ENCODE measurements at places on chromosomes 1 and 21.
A peak's percentile ranks its signal among the peaks of the same experiment; 100 is the strongest.

DNA sequence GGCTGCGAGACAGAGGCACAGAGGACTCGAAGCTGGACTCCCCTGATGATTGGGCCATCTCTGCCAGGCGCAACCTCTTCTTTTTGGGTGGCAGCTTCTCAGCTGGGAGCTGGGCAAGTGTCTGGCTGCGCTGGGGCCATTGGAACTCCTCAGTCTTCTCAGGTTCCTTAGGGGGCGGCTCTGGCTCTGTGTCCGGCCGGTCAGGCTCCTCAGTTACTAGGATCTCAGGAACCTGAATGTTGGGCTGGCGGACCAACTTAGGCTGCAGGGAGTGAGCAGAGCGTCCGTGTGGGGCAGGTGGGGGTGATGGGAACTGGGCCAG, 97.5 kb upstream of the EDN2 start:
- no peak overlapping the region for H3K27ac ChIP-seq
- no peak for DNase-seq
- H3K4me1 ChIP-seq: no peaks in the 10 kb centered on the region
- no peaks in the 10 kb centered on the region for H3K36me3 ChIP-seq

- H3K27me3 ChIP-seq: no peaks in the 10 kb centered on the region
- no peak for DNase-seq
- no peaks in the 10 kb centered on the region for H3K36me3 ChIP-seq
- no peak overlapping the region for H3K27ac ChIP-seq
Measured at GRCh38 chr21:26177746-26178426, 7.3 kb upstream of the APP start.

DNA sequence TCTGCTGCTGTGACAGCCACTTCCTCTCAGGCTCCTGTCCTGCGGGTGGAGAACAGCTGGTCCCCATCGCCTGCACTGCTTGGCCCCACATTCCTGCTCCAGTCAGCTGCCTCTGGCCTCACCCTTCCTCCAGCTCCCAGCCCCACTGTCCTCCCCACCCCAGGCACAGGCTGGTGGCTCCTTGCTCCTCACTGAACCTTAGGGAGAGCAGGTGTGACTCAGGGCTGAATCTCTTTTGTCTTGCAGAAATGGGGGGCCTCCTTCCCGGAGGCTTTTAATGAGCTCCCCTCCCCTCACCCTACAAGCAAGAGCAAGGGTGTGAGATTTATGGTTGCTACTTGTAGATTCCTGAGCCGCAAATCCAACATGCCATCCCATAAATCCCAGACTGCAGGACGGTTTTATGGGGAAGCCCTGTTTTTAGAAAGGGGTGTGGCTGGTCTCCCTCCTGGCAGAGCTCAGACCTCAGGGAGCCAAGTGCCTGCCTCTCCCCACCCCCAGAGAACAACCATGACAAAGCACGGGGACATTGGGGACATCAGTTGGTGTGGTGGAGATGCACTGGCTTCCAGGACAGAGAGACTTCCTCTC, 15.2 kb downstream of the CDK18 start:
- no peaks in the 10 kb centered on the region for H3K27me3 ChIP-seq
- DNase-seq: no peak
- H3K27ac ChIP-seq: no peak overlapping the region
- peaks cover 20% of the 10 kb centered on the region for H3K4me1 ChIP-seq
- H3K36me3 ChIP-seq: 0 out of 2 replicates have a peak, but pooled peaks cover under 1% of the 10 kb centered on the region
- H3K4me3 ChIP-seq: 0 out of 2 replicates have a peak overlapping the region, but pooled peaks have one; percentile 1

DNA sequence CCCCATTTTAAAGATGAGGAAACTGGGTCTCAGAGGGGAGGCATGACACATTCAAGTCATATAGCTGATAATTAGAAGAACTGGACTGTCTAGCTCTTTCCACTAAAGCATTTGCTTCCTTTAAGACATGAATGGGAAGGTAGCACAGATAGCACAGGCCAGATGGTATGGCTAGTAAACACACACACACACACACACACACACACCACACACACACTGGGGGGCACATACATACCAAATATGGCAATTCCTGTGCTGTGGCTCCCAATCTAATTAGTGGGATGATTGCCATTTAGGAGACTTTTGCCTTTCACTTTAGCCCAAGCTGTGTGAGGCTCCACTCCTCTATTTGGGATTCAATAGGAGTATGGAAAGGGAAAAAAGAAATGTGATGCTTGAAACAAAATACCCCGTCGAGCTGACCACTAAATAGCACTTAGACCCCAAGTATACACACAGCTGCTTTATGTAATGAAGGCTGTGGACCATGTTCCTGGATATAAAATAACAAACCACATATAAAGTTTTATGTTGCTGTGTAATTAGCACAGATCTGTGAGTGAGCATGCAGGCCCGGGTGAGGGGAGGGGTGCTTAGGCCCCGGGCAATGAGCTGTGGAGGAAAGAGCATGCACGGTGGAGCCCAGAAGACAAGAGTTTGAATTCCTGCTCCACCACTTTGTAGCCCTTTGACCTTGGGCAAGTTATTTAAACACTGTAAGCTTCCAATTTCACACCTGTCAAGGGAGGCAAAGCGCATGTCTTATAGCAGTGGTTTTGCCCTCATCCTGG, 6.8 kb upstream of the TRABD2B start:
- no peaks in the 10 kb centered on the region for H3K36me3 ChIP-seq
- no peak overlapping the region for H3K27ac ChIP-seq
- H3K4me3 ChIP-seq: no peak overlapping the region
- H3K27me3 ChIP-seq: peaks cover 2% of the 10 kb centered on the region
- peaks cover 15% of the 10 kb centered on the region for H3K4me1 ChIP-seq

DNA sequence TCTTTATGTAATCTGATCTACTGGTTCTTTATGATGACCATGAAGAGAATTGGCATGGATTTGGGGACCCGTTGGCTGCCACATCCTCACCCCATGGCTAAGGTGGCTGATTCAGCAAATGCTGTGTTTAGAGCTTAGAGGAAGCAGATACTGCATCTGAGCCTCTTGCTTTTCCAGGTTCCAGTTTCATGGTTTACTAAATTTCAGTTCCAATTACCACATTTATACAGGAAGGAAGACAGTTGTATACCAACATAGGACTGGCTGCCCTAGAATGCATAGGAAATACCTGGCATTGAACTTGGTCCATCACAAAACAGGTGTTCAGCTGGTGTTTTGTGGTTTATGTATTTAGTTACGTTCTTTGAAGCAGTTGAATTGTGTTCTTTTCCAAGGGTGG, 107.1 kb downstream of the ST3GAL3 start:
- no peak overlapping the region for H3K27ac ChIP-seq
- H3K4me3 ChIP-seq: no peak overlapping the region
- H3K27me3 ChIP-seq: no peaks in the 10 kb centered on the region
- no peaks in the 10 kb centered on the region for H3K36me3 ChIP-seq
- peaks cover 3% of the 10 kb centered on the region for H3K4me1 ChIP-seq
- no peak for DNase-seq

DNA sequence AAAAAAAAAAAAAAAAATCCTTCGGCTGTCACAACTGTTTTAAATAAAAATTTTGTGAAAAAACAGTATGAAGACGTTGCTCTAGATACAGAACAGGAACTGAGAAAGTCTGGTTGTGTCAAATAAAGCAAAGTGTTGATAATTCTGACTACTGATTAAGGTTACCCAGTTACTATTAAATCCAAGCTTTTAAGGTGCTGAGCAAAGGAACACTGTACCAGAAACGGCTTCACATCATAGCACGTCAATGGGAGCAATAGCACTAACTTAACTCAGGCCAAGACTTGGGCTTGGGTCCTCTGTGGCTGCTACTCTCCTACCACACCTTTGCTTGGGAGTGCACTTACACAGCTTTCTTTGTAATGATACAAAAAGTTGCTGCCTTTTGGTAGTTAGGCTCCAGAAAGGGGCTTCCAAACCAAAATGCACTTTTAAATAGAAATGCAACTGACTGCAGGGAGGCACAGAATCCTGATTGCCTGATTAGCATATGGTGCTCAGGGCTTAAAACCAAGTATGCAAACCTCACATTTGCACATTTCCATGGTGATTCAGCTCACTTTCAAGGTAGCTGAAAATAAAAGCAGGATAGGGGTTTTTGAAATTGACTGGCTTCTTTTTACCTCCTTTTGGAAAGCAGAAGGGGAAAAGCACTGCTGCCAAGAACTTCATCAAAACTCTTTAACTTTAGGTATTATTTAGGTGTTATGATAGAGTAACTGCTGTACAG, 6.3 kb downstream of the MCL1 start:
- H3K4me1 ChIP-seq: peaks cover 20% of the 10 kb centered on the region
- H3K27me3 ChIP-seq: no peaks in the 10 kb centered on the region
- DNase-seq: no peak
- H3K4me3 ChIP-seq: no peak overlapping the region

DNA sequence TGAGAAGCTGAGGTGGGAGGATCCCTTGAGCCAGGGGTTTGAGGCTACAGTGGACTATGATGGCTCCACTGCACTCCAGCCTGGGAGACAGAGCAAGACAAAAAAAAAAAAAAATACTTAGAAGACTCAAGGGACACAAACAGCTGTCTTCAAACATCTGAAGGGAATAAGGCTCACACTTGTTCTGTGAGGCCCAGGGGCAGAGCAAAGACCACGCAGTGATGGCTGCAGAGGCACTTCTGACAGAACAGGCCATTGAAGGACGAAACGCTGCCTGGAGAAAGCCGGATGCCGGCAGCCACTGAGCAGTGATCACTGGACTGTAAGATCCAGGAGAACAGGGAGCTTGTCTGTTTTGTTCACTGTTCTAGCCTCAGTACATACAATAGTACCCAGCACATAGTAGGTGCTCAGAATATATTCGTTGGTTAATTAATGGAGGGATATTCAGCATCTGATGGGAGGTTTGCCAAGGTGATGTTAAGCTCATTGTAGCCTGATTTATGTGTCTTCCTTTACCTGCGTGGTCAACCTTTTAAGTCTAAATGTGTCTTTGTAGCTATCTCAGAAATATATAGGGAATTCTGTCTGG, 12.1 kb upstream of the NDC1 start:
- H3K36me3 ChIP-seq: no peaks in the 10 kb centered on the region
- no peak overlapping the region for H3K27ac ChIP-seq
- DNase-seq: no peak
- H3K27me3 ChIP-seq: no peaks in the 10 kb centered on the region

DNA sequence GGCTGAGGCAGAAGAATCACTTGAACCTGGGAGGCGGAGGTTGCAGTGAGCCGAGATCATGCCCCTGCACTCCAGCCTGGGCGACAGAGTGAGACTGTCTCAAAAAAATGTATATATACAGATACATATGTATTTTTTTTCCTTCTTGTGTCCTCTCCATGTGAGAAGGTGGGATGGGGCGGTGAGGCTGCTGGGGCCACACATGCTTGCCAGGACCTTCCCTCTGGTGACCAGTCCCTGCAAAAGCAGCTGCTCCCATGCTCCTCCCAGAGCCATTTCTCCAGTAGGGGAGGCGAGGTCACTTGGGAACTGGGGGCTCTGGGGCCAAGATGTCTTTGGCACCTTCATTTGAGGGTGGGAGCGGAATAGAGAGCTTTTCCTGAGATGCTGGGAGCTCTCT, 74.9 kb downstream of the PIK3CD start:
- no peak for DNase-seq
- H3K36me3 ChIP-seq: peaks cover 45% of the 10 kb centered on the region
- H3K27me3 ChIP-seq: no peaks in the 10 kb centered on the region
- no peak overlapping the region for H3K27ac ChIP-seq
- no peak overlapping the region for H3K4me3 ChIP-seq

DNA sequence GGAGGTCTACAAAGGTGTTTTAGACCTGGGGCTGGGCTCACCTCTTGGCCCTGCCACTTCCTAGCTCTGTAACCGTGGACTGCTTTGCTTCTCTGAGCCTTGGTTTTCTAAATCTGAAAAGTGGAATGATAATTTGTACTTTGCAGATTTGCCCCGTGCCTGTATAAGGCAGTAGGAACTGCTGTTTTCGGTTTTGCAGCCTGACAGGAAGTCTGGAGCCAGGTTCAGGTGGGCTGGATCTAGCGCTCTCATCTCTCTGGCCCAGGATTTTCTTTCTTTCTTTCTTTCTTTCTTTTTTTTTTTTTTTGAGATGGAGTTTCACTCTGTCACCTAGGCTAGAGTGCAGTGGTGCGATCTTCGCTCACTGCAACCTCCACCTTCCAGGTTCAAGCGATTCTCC, 17.2 kb downstream of the IFNAR2 start:
- H3K4me1 ChIP-seq: no peaks in the 10 kb centered on the region
- peaks cover 49% of the 10 kb centered on the region for H3K36me3 ChIP-seq
- DNase-seq: no peak

DNA sequence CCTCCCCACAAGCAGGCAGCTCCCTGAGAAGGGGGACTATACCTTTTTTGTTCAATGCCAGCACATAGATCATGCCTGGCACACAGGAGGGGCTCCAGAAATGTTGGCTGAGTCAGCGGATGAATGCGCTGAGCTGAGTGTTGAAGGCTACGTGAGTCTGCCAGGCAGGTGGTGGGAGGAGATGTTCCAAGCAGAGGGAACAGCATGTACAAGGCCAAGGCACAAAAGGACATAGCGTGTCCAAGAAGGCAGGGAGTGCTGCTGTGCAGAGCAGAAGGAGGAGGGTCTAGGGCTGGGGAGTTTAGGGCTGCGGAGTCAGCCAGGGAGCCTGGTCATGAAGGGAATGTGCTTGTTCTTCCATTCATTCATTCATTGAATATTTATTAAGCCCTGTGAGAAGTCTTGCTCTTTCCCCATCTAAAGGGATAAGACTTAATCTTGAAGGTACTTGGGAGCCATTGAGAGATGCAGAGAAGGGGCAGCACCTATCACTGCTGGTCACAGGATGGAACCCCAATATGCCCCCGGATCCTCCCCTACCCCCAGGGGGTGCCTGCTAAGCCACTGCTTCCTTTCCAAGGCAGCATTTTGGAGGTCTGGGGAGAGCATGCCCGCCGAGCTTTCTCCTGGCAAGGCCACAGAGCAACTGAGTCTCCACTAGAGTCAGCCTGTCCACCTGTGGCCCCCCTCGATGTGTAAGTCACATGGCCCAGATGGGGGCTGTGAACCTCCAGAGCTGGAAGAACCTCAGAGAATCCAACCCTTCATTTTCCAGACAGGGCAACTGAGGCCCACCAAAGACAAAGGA, 31.2 kb upstream of the LAPTM5 start:
- no peak overlapping the region for H3K27ac ChIP-seq
- no peaks in the 10 kb centered on the region for H3K4me1 ChIP-seq
- no peaks in the 10 kb centered on the region for H3K27me3 ChIP-seq
- no peak overlapping the region for H3K4me3 ChIP-seq

DNA sequence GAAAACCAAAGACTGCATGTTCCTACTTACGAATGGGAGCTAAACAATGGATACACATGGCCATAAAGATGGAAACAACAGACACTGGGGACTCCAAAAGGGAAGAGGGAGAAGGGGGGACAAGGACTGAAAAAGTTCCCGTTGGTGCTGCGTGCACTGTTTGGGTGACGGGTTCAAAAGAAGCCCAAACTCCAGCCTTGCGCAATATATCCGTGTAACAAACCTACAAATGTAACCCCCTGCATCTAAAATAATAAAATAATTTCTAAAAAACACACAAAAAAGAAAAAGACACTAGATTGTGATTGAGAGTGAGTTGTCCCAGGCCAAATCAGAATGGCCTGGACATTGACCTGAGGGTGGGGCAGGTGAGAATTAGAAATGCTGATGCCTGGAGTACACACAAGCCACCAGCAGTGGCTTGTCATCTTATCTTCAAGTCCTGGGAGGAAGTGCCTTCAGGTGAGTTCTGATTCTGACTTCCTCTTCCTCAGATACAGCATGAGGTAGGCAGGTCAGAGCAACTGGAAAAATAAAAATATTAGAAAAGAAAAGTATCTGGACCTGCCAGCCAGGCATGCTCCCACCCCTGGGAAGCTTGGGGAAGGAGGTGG, 54.7 kb downstream of the SPATA46 start:
- no peak overlapping the region for H3K27ac ChIP-seq
- H3K4me3 ChIP-seq: no peak overlapping the region
- no peaks in the 10 kb centered on the region for H3K4me1 ChIP-seq
- no peaks in the 10 kb centered on the region for H3K36me3 ChIP-seq

All from H1 (cell line).